Stimulated activated CD8-positive, alpha-beta memory T cell treated with anti-CD3 and anti-CD28 coated beads, Interleukin-2, amount 100 ng/mL, for 48 hours (primary cell): ENCODE measurements at places on chromosomes 2 and 18.

DNA sequence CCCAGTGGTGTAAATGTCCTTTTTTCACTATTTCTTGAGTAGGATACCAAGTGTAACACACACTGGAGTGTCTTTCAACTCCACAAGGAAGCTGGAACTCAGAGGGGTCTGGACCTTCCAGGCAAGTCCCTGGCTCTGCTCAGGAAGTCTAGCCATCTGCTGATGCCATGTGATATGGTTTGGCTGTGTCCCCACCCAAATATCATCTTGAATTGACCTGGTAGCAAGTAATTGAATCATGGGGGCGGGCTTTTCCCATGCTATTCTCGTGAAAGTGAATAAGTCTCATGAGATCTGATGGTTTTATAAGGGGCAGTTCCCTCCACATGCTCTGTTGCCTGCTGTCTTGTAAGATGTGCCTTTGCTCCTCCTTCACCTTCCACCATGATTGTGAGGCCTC lies 99.4 kb upstream of the CDC42EP3 start:
- no peak for DNase-seq

DNA sequence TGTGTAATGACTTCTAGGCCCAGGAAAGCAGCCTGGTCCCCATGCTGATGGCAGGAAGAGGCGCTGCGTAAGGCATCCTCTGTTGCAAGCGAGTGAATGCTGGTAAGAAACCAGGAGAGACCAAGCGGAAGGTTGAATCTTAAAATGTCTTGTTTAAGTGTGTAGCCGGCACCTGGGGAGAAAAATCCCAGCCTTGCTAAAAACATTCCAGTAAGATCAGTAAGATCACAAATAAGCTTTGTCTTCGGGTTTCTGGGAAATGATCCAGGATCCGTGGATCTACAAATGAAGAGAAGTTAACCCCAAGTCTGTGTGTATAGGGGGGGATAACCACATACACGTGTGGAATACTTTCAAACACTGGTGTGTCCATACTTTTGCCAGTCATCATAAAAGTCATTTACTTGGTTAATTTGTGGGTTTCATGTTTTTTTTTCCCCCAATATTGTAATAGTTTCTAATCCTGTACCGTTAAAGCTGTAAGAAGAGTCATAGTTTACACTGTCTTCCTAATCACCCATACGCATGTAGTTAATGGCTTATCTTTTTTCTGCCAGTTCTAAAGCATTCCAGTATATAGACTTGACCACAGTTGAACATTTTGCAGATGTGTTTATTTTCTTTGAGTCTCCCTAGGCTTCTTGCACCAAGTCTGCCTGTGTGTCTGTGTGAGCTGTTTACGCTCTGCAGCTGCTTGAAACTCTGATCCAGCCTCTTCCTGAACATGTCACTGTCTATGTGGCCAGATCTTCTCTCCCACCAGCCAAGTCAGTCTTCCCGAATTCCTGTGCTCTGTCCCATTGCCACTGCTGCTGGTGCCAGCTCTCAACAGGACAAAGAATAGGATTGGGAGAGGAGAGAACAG lies 135.9 kb upstream of the ARL4C start:
- DNase-seq, result no peak

DNA sequence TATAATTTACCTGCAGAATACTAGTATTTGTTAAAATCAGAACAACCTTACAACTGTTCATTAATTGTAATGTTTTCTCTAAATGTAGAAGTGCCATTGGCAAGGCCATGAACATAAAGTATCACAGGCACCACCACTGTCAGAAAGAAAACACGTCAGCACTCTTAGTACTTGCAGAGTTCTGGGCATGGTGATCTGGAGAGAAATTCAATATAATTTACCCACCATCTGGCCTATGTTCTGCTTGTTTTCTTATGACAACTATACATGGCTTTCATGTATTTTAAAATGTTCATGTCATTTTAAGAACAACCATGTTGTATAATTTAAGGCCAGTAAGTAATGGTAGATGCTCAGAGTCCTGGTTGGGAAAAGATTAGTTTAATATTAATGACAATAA lies 114.2 kb upstream of the SULT1C3 start:
- no peak for DNase-seq

GRCh38 chr18:56108478-56109367 lies 520.7 kb upstream of the TCF4 start:
- DNase-seq, result no peak

DNA sequence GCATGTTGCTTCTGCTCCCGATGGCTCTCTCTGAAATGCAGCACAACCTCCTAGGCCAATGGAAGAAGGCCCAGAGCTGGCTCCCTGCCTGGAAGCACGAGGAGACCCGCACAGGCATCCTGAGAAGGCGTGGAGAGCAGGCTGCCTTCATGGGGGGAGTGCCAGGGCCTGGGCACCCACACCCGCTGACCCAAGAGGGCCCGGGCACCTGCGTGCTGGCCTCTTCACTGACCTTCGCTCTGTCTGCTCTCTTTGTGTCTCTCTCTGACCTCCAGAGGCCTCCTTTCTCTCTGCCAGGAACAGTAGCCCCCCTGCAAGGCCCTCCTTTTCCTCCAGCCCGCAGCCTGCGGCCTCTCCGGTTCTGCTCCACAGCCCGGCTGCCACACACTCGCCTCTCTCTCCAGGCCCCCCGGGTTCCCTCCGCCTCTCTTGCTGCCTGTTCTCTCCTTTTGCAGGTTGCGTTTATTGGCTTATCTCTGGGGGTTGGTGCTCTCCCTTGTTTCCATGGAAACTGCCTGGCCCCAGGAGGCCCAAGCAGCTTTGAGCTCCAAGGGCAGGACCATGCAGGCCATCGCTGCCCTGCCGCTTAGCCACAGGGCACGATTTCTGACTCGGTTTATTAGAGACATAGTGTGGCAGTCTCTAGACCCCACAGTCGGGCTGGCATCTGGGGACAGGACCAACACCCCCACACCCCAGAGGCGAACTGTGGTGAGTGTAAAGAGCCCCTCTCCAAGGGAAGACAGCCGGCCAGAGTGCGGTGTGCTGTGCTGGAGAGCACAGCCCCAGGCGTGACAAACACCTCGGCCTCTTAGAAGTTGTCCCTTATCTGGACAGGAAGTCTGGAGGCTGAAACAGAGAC lies 1.7 kb downstream of the MZT2B start:
- no peak for DNase-seq

DNA sequence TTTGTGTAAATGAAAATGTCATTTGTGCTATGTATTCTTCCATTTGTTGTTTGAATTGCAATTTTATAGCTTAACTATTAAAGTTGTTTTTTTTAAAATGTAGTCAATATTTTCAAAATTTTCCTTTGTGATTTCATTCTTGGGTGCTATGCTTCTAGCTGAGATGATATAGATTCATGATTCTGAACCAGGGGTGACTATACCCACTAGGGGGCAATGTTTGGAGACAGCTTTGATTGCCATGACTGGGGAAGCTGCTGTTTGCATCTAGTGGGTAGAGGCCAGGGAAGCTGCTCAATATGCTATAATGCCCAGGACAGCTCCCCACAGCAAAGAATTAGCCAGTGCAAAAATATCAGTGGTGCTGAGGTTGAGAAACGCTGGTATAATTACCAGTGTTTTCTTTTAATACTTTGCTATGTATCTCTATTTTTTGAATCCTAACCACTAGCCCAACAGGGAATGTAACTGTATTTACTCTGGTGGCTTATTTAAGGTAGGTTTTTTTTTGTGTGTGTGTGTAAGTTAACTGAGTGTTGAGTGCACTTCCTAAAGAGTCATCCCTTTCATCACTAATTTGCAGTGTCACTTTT lies 99.7 kb downstream of the MEP1B start:
- DNase-seq, result peak; percentile 3

DNA sequence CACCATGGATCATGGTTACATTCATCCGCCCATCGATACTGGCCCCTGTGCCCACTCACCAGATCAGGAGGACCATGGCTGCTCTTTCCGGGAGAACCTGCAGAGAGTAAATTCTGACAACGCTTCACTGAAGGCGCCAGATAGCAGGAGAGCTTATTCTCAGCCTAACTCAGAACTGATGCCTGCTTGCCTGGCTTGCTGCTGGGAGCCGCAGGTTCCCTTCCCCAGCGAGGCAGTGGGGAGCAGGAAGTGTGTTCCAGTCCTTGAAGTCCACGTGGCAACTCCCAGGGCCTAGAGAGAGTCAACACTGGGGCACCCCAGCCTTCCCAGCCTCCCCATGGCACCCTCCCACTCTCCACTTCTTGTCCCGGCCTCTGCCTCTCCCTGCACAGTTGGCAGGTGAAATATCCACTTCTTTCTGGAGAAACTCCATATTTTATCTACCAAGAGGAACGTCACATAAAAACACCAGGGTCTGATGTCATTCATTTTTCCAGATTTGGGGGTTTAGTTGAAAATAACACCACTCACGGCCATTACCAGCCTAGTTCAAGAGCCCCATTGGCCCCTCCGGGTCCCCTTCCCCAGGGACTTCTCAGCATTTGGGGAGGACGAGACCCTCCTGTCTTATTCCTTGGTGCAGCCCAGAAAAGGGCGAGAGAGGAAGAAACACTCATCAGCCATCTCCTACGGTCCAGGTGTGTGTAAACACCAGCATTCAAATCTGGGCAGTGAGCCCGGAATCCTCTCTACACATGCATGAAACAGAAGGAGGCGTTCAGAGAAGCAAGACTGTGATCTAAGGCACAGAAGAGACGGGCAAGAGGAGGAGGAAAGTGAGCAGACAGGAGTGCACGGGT lies 3.5 kb upstream of the TUBB6 start:
- DNase-seq, result no peak

DNA sequence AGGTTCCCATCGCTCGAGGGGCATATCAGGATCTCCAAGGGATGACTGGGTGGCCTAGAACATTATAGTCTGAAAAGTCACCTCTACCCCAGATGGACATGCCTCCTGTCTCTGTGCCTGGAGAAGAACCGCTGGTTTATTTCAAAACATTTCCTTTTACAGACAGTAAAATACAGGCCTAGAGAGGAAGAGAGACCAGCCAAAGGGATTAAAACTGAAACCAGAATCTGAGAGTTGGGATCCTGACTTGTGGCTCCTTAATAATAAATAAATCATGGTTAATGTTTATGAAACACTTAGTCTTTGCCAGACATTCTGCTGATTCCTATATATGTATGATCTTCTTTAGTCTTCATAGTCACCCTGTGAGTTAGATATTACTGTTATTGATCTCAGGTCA lies 153.7 kb downstream of the DDX1 start:
- no peak for DNase-seq

- no peak for DNase-seq
Measured at GRCh38 chr2:38526195-38526594, 76.5 kb downstream of the HNRNPLL start.

DNA sequence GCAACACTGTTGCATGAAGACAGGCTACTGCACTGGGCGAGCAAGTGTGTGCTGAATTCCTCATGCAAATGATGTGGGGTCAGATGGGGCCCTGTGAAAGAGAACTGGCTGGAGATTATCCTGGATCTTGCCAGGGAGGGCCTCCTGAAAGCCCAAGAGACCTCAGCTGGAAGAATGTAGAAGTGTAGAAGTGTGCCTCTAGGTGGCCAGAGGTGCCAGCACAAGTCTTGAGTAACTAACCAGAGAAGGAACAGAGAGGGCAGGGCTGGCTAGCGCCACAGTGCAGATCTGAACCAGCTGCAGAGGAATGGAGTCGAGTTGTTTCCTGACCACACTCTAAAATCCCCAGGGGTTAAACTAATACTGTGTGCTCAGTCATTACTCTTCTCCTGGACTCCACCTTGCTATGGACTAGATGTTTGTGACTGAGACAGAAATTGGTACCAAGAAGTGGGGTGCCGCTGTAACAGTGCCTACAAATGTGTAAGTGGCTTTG lies 399.3 kb downstream of the LRATD1 start:
- no peak for DNase-seq

DNA sequence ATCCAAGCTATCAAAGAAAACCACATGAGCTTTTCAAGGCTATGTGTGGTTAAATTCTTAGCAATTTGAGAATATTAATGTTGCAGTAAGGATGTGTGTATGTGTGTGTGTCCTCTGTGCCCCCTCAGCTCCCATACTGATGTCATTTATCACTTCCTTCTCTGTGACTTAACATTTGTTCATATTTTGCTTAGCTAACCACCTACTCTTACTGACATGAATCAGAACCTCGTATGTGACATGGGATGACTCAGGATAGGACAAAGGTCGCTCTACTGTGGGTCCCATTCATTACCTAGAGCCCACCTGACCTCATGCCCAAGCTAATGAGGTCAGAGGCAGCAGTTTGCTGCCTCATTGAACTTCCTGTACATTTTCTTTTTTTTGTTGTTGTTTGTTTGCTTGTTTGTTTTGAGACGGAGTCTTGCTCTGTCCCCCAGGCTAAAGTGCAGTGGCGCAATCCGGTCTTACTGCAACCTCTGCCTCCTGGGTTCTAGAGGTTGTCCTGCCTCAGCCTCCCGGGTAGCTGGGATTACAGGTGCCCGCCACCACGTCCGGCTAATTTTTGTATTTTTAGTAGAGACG lies 36.3 kb downstream of the MOGAT1 start:
- DNase-seq, result no peak

GRCh38 chr2:119545754-119546446 lies 1.7 kb downstream of the CFAP221 start:
- no peak for DNase-seq

GRCh38 chr2:70086278-70086837 lies 919 bp upstream of the PCBP1 start:
- DNase-seq, result peak; percentile 62

GRCh38 chr2:121887513-121888188 lies 132.2 kb downstream of the TSN start:
- no peak for DNase-seq

- DNase-seq, result no peak
Measured at GRCh38 chr2:22944143-22944542, 440.8 kb upstream of the KLHL29 start.

- DNase-seq, result no peak
Measured at GRCh38 chr18:12008181-12008767, 27.0 kb downstream of the IMPA2 start.

GRCh38 chr18:56505293-56505692 lies 133.1 kb downstream of the TXNL1 start:
- DNase-seq, result no peak

- DNase-seq, result no peak
Measured at GRCh38 chr2:99653433-99653832, 163.6 kb upstream of the REV1 start.

GRCh38 chr18:75214332-75214690 lies 3.7 kb downstream of the TSHZ1 start:
- DNase-seq, result no peak

- no peak for DNase-seq
Measured at GRCh38 chr2:31688282-31688681, 107.5 kb upstream of the SRD5A2 start.

DNA sequence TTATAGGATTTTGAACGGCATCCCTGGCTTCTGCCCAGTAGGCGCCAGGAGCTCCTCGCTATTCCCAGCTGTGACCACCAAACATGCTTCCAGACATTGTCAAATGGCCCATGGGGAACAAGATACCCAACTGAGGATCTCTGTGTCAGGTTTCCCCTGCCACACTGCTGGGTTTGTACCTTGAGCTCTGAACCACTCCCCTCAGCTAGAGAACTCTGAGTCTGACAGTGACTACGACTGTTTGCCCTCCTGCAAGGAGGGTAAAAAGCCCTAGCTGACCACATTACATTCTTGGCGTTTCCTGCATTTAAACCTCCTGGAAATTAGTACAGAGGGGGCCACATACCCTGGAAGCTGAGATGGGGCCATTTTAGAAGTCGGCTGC lies 12.4 kb downstream of the LRRFIP1 start:
- DNase-seq, result no peak
